ENCODE measurements at places on chromosomes 2 and 18.

DNA sequence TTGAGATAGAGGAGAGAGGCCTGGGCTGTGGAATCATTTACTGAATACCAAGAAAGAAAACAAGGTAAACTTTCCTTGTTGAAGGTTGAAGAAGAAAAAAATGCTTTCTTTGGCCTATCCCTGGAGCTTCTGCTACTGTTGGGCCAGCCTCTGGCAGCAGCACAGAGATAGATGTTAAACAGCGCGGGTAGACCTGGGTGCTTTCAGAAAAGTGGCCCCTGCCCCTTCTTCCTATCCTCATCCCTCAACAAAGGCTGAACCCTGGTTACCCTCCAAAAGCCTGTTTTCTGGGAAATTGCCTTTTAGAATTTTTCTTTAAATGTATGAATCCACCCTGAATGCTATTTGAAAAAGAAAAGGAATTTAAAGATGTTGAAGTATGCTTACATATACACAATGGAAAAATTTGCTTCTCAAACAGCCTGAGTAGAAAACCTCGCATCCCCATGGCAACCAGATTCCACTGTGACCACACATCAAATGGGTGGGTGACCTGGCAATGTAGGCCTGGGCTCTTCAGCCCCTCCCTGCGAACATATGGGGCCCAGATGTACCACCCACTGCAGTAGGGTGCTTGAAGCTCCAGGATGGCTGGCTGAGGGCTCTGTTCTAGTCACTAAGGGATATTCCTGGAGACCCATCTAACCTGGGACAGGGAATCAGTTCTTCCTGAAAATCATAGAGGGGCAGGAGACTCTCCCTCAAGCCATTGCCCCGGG is 23.4 kb upstream of the CHRNA1 start:
- no peak for DNase-seq

DNA sequence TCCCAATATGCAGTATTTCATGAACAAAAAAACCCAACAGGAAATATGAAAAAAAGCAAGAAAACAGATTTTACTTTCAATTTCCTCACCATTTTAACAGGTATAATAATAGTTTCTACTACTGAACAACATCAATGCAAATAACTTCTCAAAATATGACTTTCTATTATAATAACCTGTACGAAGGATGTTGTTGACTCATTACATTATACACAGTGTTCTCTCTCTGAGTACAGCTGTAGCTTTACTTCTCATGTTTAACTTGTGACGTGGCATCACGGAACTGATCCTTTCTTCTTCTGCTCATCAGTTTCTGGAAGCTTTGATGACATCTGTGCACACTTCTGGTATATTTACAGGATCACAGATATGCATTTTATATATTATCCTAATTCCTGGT is 40.0 kb downstream of the FAM228A start:
- peak; percentile 71 for DNase-seq

DNA sequence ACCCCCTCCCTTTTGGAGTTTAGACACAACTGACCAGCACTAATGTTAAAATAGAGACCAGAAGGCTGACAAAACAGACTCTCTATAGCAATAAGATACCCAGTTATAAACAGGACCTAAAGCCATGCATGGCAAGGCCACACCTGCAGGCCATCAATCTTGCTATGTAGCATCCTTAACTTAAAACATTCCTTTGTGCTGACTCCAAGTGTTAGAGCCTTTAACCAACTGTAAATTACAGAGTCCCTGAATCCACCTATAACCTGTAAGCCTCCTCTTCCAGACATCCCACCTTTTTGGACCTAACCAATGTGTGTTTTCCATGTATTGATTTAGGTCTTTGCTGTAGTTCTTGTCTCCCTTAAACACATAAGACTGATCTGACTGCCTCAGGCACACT is 17.9 kb downstream of the ANKMY1 start:
- DNase-seq: no peak

DNA sequence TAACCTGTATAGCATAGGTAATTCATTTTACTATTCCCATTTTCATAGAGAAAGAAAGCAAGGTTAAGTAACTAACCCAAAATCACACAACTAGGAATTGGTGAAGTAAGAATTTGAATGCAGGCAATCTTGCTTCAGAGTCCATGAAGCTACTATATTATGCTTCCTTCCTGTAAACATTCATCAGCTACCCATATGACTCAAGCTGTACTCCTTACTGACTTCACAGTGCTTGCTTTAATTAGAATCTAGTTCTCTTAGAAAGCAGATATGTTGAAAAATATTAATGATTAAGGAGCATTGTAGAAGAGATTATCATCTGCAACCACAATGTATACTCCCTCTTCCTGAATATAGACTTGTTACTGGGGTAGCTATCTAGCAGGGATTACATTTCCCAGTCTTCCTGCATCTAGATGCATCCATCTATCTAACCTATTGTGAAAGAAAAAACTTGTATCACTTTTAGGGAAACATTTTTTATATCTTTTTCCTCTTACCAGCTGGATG is 961.6 kb upstream of the CHAC2 start:
- no peak for DNase-seq

GRCh38 chr18:77014538-77014937 is 118.0 kb downstream of the MBP start:
- DNase-seq: no peak

- no peak for DNase-seq
These were observed 18.2 kb downstream of the SLC4A1AP start for GRCh38 chr2:27681841-27682240.

GRCh38 chr2:228876276-228876675 is 394.8 kb downstream of the PID1 start:
- DNase-seq: no peak

GRCh38 chr2:127392133-127392827 is 4.5 kb upstream of the MAP3K2 start:
- no peak for DNase-seq
